ENCODE measurements at places on chromosomes 12 and 14.
A peak's percentile ranks its signal among the peaks of the same experiment; 100 is the strongest.

DNA sequence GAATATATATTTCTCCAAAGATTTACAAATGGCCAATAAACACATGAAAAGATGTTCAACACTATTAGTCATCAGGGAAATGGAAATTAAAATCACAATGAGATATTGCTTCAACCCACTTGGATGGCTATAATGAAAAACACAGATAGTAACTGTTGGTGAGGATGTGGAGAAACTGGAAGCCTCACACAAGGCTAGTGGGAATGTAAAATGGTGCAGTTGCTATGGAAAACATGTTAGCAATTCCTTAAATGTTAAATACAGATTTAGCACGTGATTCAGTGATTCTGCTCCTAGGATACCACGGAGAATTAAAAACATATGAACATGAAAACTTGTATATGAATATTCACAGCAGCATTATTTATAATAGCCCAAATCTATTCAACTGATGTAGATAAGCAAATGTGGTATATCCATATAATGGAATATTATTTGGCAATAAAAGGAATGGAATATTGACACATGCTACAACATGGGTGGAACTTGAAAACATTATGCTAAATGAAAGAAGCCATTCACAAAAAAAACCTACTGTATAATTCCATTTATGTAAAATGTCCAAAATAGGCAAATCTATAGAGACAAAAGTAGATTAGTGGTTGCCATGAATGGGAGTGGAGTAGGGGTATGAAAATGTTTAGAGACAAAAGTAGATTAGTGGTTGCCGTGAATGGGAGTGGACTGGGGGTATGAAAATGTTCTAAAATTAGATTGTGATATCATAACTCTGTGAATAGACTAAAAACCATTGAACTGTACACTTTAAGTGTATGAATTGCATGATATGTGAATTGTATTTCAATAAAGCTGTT is 227.1 kb upstream of the DDHD1 start:
- DNase-seq: no peak

GRCh38 chr14:26377150-26377549 is 220.7 kb downstream of the NOVA1 start:
- DNase-seq: no peak

DNA sequence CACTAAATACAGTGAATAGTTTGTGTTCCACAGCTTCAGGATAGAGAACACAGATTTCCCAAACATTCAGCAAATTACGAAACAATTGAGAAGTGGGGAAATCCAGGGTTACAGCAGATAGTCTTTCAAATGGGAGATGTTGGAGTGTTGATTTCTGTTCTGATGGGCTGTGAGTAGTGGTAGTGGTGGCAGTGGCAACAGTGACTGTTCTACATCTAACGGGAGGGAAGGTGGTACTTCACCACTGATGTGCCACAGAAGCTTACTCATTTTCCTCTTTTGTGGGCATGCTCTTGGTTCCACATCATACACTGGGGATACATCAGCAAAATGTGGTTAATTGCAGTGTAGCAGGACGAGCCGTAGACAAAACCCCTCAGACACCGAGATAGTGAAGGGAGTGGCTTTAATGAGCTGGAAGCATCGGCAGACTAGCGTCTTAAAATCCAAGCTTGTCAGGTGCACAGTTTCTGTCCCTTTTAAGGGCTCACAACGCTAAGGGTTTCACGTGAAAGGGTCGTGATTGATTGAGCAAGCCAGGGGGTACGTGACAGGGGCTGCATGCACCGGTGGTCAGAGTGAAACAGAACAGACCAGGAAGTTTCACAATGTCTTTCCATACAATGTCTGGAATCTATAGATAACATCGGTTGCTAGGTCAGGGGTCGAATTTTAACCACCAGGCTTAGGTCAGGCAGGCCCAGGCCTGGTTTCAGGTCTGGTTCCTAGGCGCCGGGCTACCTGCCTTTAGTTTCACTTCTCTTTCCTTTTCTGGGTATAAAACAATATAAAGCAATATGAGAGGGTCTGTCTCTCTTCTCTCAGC is 330.6 kb upstream of the FBXO33 start:
- no peak for DNase-seq

DNA sequence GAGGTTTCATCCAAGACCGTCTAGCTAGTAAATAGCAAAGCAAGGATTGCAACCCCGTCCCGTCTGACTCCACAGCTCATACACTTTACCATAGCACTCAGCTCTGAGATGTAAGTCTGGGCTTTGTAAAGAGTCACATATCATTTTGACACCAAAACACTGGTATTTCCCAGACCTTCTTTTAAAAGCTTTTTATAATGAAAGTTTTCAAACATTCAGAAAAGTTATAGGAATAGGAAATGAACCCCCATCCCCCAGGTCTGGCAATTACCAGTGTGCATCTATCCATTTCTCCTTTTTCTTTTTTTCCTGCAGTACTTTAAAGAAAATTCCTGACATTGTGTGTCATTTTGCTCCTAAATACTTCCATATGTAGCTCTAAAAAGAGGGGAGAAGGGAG is 183.6 kb upstream of the CCND2 start:
- no peak for DNase-seq

- DNase-seq: no peak
Observed at GRCh38 chr12:115922952-115923564, 354.4 kb downstream of the MED13L start.

- DNase-seq: no peak
Observed at GRCh38 chr12:70643939-70644338, 6.7 kb upstream of the PTPRB start.

DNA sequence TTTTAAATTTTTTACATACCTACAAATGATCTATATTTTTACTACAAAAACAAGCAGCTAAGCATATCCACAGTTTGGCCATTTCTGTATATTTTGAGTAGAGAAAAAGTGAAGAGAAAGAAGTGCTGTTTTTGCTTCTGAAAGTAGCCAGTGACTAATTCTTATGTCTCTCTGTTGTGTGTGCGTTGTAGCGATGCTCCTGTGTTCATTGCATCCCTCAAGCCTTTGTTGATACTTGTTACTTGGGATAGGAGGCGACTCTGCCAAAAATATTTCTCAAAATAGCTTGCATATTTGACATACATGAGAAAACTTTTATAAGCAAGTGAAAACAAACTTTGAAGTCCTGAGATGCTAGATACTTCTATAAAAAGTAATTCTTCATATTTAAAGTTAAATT is 714.1 kb downstream of the FSCB start:
- DNase-seq: no peak

GRCh38 chr12:20751046-20751445 is 55.9 kb downstream of the SLCO1C1 start:
- DNase-seq: no peak

- DNase-seq: no peak
Observed at GRCh38 chr14:66066981-66067776, 419.0 kb upstream of the CCDC196 start.

- DNase-seq: no peak
Observed at GRCh38 chr14:99296517-99296916, 24.5 kb upstream of the BCL11B start.

DNA sequence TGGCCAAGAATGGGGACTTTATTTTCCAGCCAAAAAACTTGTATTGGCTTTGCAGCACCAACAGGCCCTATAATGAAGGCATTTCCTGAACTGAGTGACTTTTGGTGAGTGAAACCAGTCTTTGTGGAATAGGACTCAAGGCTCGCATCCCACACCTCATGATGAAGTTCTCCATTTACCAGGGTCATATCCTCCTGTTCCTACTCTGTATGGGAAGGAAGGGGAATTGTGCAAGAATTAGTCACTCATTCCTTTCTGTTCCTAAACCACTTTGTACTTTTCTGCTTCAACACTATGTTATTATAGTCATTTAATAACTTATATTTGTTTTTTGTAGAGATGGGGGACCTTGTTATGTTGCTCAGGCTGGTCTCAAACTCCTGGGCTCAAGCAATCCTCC is 2.3 kb upstream of the SPATS2 start:
- no peak for DNase-seq

DNA sequence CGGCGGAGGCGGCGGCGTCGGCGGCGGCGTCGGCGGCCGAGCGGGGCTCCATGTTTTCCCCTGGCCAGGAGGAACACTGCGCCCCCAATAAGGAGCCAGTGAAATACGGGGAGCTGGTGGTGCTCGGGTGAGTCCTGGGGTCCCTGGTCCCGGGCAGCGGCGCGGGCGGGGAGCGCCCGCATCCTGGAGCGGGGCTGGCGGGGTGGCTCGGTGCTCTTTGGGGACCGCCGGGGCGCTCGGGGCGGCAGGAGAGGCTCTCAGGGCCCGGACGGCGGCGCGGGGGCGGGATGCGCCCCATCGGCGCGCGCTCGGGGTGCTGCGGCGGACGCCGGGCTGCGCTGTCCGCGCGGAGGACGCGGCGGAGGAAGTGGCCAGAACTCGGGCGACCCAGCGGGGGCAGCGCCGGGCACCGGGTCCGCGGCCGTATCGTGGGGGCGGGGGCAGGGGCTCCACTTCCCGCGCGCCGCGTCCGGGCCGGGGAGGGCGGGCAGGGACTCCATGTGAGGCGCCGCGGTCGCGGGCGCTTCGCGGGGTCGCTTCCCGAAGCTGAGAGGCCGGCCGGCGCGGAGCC is 485 bp downstream of the PELI2 start:
- DNase-seq: peak; percentile 29

DNA sequence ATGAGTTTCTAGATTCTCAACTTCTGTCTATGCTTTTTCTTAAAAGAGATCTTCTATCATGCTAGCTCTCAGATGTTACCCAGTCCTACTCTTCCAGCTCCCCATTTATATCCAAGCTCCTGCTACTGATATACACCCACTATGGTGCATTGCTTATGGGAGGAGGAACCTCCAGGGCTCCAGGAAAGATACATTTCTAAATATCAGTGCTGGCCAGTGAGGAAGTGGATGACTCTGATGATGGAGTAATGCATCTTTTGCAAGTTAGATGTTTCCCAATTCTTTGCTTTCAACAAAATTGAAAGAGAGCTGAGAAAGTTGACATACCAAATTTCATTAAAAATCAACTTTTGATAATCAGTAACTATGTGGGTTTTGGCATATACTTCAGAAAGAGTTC is 105.7 kb upstream of the RESF1 start:
- no peak for DNase-seq

- DNase-seq: no peak
Observed at GRCh38 chr12:67940780-67941243, 48.4 kb upstream of the IFNG-AS1 start.

GRCh38 chr14:100297320-100298300 is 8.6 kb downstream of the SLC25A29 start:
- DNase-seq: no peak

DNA sequence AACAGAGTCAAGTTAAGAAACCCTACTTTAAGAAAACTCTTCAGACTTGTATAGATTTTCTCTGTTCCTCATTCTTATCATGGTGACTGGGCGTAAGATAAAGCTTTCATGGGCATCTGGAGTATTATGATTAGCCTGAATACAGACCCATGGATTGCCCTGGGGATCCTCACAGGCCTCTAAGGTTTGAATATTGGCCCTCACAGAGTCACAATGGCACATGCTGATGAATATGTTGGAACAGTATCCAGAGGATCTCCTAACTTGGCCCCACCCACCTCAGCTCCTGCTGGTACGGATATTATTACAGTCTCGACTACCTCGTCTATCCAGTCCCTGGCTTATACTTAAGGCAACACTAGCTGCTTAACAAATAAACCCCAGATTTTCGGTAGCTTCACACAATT is 8.1 kb downstream of the OSBPL8 start:
- no peak for DNase-seq

GRCh38 chr12:19613051-19613535 is 173.8 kb downstream of the AEBP2 start:
- no peak for DNase-seq

DNA sequence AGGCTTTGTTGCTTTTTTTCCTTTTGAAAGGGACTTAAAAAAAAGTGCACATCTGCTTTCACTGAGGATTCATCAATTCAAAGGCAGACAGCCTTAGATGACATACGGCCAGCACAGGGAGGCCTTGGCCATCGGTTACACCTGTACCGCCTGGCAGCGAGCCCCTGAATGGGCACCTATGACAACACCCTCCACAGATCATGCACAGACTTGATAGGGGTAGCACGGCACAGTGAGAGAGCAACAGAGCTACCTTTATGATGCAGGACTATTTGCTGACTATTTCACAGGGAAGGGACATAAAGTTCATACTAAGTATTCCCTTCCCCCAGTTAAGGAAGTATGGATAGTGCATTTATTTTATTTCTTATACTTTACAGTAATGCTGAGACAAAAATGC is 137.9 kb upstream of the ARID2 start:
- no peak for DNase-seq

DNA sequence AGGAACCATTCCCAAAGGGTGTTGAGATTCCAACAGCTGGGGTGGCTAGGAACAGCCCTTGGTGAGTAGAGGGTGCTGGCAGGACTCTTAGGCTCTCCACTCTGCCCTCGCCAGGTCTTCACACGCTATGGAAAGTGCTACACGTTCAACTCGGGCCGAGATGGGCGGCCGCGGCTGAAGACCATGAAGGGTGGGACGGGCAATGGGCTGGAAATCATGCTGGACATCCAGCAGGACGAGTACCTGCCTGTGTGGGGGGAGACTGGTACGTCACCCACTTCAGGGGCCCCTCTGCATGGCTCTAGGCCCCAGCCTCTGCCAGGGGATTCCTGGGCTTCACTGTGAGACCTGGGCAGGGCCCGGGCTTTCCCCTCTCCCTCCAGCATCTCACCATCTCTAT is 8.0 kb upstream of the SMARCD1 start:
- no peak for DNase-seq

GRCh38 chr12:10612984-10613348 is 443 bp downstream of the MAGOHB start:
- DNase-seq: no peak

GRCh38 chr14:58713677-58714076 is 75.9 kb downstream of the DACT1 start:
- DNase-seq: no peak

- no peak for DNase-seq
Observed at GRCh38 chr12:121127501-121127900, 5.2 kb upstream of the P2RX7 start.

DNA sequence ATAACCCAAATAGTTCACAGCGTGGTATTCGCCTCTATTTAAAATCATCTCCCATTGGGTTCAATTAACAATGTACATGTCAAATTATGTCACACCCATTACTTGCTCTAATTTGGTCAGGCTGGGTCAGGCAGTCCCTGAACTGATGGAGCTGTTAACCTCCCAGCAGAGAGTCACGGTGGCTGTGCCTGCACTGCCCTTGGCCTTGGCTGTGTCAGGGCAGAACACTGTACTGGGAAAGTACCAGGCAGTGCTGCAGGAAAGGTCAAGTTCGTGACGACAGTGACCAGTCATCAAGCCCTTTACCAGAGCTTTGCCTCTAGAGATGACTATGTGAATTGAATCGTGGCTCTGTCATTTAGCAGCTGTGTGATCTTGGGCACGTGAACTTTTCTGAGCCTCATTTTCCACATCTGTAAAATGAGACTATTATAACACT is 100.0 kb downstream of the ARF6 start:
- peak; percentile 52 for DNase-seq

- no peak for DNase-seq
Observed at GRCh38 chr12:39606712-39607423, 12.7 kb downstream of the ABCD2 start.

DNA sequence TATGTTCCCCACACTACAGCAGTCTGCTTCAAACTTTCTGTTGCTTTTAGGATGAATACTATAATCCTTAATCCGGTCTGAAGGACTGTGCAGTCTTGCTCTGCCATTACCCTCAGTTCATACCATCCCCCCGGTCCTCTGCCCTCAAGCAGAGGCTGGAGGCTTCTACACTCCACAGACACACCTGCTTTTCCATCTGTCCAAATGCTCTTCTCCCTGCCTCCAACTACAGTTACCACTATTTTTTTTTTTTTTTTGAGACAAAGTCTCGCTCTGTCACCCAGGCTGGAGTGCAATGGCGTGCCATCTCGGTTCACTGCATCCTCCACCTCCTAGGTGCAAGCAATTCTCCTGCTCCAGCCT is 19.3 kb upstream of the KCNH3 start:
- DNase-seq: no peak

- DNase-seq: peak; percentile 66
Observed at GRCh38 chr12:67268335-67268895, 743 bp upstream of the CAND1 start.

Measured in activated T-cell treated with anti-CD3 and anti-CD28 coated beads for 48 hours (primary cell).